Stomach (tissue), 19 donors: ENCODE measurements at places on chromosomes 11 and 22. TPM values are rescaled to one million over a fixed set of nuclear protein-coding genes. Genes with fewer than 3 reads are reported as not detected.

SYT7 gene
- 1.2 TPM for polyA plus RNA-seq

SYCE3 gene
- polyA plus RNA-seq, result 1.9 TPM

MUC6 gene
- polyA plus RNA-seq, result 170 TPM

PNPLA5 gene
- not detected for polyA plus RNA-seq

PLAAT4 gene
- polyA plus RNA-seq, result 86.9 TPM

MS4A4A gene
- 5.4 TPM for polyA plus RNA-seq

CENPM gene
- 15.8 TPM for polyA plus RNA-seq

PACSIN3 gene
- polyA plus RNA-seq, result 59.0 TPM

KRTAP5-9 gene
- polyA plus RNA-seq, result not detected

P2RX6 gene
- not detected for polyA plus RNA-seq

MS4A1 gene
- polyA plus RNA-seq, result 0.12 TPM

MMP27 gene
- not detected for polyA plus RNA-seq

CASP5 gene
- 0.45 TPM for polyA plus RNA-seq
